ENCODE measurements at places on chromosomes 16 and 17. TPM values are rescaled to one million over a fixed set of nuclear protein-coding genes. Genes with fewer than 3 reads are reported as not detected.

DNA sequence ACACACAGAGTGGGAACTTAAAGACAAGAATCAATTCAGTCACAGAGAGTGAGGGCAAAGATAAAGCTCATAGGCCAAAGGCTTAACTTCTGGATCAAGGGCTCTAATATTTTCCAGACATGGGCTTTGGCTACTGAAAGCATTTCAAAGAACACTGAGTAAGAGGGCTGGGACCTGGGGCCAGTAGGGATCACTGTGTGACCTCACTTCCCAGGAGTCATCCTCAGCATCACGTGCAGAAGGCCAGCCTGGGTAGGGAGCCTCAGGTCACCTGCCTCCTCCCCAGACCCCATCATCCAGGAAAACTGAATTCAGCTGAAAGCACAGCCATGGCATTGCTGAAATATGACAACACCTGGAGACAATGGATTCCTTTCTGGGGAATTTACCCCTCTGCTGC is 163.5 kb downstream of the RAB11FIP4 start:
- no peak for DNase-seq

- DNase-seq = peak; percentile 83
These were observed 2.4 kb upstream of the FOXL1 start for GRCh38 chr16:86575754-86576557.

- DNase-seq = no peak
These were observed 220.3 kb downstream of the CPPED1 start for GRCh38 chr16:12583237-12583897.

GRCh38 chr16:3548859-3549258 is 28.3 kb downstream of the NLRC3 start:
- no peak for DNase-seq

DNA sequence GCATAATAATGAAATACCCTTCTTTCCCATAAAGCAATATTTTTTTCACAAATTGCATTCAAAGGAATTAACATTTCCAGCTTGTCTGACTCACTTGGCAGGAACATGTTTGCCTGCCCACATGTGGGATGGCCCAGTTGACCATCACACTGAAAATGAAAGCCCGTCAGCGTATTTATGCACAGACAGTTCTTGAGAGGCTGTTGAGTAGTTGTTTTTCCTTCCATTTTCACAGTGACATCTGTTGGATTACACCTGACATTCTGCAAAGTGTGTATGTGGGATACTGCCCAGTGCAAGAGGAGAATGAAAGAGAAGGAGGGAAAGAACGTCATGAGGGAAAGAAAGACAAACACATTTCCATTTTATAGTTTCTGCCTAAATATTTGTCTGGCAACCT is 29.7 kb downstream of the HS3ST4 start:
- no peak for DNase-seq

GRCh38 chr17:66885417-66885816 is 50.5 kb downstream of the CACNG5 start:
- no peak for DNase-seq

- no peak for DNase-seq
These were observed 63.2 kb upstream of the GSE1 start for GRCh38 chr16:85549766-85550421.

DNA sequence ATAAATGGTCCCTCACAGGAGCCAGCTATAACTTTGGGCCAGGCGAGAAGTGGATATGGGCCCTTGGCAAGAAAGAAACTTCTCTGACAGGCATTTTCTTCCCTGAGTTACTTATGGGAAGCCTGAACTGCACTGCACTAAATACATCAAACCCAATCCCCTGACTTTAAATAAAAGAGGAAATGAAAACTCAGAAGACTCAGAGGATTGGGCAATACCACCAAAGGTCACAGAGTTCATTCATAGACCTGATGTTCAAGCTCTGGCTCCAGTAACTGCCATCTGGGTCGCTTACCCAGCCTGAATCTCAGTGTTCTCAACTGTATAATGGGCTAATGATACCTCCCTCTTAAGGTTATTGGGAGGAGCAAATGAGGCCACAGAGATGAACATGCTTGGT is 815 bp downstream of the KRT35 start:
- no peak for DNase-seq

DNA sequence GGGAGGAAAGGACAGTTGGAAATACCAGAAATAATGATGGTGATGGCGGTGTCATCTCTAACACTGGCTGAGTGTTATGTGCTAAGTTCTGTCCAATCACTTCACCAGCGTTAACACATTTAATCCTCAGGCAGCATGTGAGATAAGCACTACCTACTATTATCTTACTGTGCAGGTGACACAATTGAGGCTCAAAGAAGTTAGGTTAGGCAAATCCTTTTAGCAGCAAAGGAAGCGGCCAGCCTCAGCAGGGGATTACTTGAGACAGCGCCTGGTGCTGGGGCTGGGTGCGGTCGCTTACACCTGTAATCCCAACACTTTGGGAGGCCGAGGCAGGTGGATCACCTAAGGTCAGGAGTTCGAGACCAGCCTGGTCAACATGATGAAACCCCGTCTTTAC is 18.7 kb upstream of the DHX8 start:
- no peak for DNase-seq

- no peak for DNase-seq
These were observed 53.5 kb downstream of the ZDHHC7 start for GRCh38 chr16:84957792-84958191.

DNA sequence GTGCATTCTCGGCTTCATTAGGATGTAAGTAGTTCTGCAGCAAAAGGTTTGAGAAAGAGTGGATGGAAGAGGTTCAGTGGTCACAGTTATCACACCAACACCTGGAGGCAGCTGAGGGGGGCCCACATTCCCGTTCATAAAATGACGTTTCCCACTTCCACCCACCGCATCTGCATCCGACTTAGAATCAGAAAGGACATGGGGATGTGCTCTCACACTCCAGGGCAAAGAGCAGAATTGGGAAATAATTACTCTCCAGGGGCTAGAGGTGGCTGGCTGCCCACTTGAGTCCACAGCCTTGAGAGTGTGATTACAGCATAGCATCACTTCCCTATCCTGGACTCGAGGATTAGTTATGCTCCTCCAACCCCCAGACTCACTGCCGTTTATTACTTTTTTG is 122.0 kb downstream of the CPPED1 start:
- DNase-seq = no peak

- DNase-seq = no peak
These were observed 4.7 kb downstream of the DUSP14 start for GRCh38 chr17:37494401-37494831.

GRCh38 chr16:10616756-10617640 is 36.6 kb upstream of the EMP2 start:
- DNase-seq = peak; percentile 74

DNA sequence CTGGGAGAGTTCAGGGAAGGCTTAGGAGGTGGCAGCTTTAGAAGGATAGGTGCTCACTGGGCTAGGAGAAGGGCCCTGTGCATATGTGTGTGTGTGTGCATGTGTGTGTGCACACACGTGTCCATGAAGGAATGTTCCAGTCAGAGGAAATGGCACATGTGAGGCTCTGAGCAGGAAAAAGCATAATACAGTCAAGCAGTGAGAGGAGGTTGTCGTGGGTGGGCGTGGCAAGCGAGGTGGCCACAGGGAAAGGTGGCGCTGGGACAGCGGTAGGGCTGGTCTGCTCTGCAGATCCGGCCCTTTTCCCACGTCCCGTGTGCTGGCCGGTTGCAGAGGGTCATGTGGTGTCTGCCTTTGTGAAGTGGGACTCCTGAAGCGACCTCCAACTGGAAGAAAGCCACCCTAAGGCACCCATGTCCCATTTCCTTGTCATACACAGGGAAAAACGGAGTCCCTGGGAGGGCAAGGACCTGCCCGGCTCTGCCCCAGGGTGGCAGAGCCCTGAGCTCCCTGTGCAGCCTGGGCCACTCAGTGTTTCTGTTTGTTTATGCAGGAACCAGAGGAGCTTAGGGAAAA is 40.1 kb downstream of the NT5M start:
- DNase-seq = no peak

DNA sequence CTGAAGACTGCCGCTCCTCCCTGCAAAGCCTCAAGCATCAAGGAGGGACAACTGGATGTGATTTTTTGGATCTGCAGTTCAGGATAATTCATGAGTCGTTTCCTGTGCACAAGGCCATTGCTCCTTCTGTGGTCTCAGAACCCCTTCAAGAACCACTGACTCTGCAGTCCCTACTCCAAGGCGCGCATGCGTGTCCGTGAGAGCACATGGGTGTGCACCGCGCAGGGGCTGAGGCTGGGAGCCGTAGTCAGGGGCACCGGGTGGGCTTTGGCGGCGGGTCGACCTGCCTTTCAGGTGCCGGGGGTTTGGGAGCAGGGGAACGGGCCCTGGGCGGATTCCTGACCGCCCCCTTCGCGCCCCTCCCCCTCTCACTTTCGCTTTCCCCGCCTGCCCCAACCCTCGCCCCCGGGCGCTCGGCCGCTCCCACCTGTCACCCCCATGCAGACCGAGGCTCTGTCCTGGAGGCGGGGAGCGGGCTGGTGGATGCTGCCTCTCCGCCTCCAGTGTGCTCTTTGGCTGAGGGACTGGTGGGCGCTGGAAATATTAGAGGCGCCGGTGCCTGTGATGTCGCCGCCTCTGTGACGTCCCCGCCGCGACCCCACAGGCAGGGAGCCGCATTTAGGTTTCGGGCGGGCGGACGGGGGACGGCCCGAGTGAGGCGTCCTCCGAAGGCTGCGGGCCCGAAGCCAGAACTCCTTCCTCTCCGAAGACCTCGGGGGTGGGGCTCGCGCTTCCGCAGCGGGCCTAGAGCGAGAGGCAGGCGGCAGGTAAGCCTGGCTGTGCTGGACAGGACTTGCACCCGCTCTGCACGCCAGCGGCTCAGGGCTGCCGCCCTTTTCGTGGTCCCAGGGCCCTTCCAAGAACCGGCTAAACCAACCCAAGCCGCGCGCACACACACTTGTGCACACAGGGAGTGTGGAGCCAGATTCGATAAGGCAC is at the start of gene SPATA32:
TSS of gene SPATA32 (minus strand) at position 518 of the 939 bp plus-strand sequence. CDS start at position 440, 78 bp downstream.
- peak; percentile 40 for DNase-seq

DNA sequence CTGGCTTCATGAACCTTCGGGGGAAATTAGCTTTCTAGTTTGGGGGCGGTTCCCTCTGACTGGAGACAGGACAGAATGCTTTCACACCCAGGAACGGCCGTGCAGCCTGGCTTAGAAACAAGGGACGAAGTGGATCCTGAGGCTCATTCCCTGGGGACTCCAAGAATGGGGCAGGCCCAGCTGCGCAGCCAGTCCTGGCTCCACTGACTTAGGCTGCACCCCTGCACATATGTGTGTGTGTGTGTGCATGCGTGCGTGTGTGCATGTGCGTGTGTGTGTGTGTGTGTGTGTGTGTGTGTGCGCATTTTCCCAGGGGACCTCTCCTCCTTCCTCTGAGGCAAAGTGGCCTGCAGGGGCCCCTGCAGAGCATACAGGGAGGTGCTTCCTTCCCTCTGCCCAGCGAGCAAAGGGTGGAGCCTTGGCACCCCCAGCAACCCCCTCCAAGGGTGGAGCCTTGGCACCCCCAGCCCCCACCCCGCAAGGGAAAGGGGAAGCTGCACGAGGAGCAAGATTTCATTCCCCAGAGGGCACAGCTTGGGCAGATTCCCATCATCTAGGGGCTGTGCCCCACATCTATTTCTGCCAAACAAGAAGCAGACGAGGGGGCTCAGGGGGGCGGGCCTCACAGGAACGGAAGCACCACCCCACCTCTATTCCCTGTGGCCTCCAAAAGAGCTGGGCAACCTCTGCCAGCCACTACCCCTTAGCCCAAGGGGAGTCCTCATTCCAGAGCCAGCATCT is 97.6 kb upstream of the CBX4 start:
- no peak for DNase-seq

DNA sequence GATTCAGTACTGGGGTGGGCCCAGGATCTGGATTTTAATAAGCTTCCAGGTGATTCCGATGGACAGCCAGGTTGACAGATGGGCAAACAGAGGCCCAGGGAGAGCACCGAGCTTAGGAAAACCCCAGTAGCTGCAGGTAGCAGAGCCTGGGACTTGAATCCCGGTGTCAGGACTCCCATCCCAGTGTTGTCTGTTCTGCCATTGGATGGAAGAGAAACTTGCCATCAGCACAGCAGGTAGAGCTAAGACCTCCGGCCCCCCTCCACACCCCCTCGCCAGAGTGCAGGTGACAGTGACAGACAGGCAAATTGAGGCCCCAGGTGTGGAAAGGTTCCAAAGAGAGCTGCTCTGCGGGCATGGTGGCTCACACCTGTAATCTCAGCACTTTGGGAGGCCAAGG is 12.4 kb downstream of the KATNB1 start:
- DNase-seq = no peak

- no peak for DNase-seq
These were observed 19.1 kb downstream of the ZNRF1 start for GRCh38 chr16:75017670-75018525.

- DNase-seq = no peak
These were observed 20.0 kb downstream of the SLC38A8 start for GRCh38 chr16:84022644-84023043.

- no peak for DNase-seq
These were observed 10.3 kb upstream of the PHB1 start for GRCh38 chr17:49425004-49425286.

GRCh38 chr17:71762526-71762925 is 358.3 kb upstream of the SOX9 start:
- DNase-seq = no peak

GRCh38 chr16:29899516-29900101 is at the start of gene SEZ6L2:
SEZ6L2 (minus strand) TSS chr16:29899550; CDS start chr16:29899019, 531 bp downstream.
- DNase-seq = peak; percentile 88

- DNase-seq = no peak
These were observed 923 bp downstream of the TLCD3B start for GRCh38 chr16:30030011-30030685.

DNA sequence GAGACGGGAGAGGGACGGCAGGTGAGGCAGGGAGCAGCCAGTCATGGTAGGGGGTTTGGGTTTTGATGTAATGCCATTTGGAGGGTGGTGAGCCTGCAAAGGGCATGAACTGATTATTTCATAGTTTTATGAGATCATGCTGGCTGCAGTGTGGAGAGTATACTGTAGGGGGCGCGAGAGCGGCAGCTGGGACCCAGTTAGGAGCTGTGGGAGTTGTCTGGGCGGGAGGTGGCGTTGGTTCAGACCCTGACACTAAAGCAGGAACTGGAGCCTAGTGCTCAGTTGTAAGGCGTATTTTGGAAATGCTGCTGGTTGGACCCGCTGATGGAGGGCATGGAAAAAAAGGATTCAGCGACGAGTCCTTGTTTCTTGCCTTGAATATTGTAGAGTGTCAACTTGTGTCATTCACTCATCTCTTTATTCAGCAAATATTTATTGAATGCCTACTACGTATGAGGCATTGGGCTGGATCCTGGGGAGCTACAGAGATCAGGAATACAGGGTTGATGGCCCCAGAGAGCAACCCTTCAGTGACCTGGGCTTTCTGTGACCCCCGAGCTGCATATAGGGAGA is 23.7 kb upstream of the KDM8 start:
- peak; percentile 58 for DNase-seq

- DNase-seq = peak; percentile 13
These were observed 124.2 kb downstream of the TMEM132E start for GRCh38 chr17:34703533-34703932.

Gene HOXB13
- not detected for total RNA-seq

Gene HP
- total RNA-seq = not detected

Gene FGF11
- total RNA-seq = 12.4 TPM

Gene LHX1
- total RNA-seq = not detected

Gene LDHD
- 0.53 TPM for total RNA-seq

Gene ICAM2
- 0.90 TPM for total RNA-seq

Gene KCNJ18
- total RNA-seq = not detected

Gene KCNG4
- total RNA-seq = not detected

Gene ADAD2
- total RNA-seq = not detected

Gene ENPP7
- total RNA-seq = not detected

Gene EXOSC6
- total RNA-seq = 54.0 TPM

Gene XAF1
- total RNA-seq = under 0.01 TPM

Gene ARHGAP44
- 1.7 TPM for total RNA-seq

Gene GALR2
- total RNA-seq = not detected

Gene TNFRSF13B
- not detected for total RNA-seq

Gene CES1
- 0.26 TPM for total RNA-seq

Gene CAPNS2
- 29.2 TPM for total RNA-seq

Gene MYCBPAP
- 0.13 TPM for total RNA-seq

Gene COQ9
- total RNA-seq = 59.5 TPM

Gene SLC13A2
- not detected for total RNA-seq

Gene PIRT
- total RNA-seq = not detected

All from bronchial epithelial cell (primary cell).